ENCODE measurements at places on chromosomes 2 and 18. TPM values are rescaled to one million over a fixed set of nuclear protein-coding genes. Genes with fewer than 3 reads are reported as not detected.

MOB4 gene
- total RNA-seq = 101 TPM

NEB gene
- 3.0 TPM for total RNA-seq

CHAC2 gene
- 5.3 TPM for total RNA-seq

ATP8B1 gene
- 2.5 TPM for total RNA-seq

PRSS56 gene
- not detected for total RNA-seq

TXNDC2 gene
- total RNA-seq = not detected

SKOR2 gene
- total RNA-seq = not detected
